ENCODE measurements at places on chromosomes 4 and X.

GRCh38 chr4:1111259-1111809 is 2.0 kb downstream of the RNF212 start:
- no peak for DNase-seq

- DNase-seq, result no peak
Observed at GRCh38 chr4:183185018-183185417, 86.0 kb downstream of the WWC2 start.

DNA sequence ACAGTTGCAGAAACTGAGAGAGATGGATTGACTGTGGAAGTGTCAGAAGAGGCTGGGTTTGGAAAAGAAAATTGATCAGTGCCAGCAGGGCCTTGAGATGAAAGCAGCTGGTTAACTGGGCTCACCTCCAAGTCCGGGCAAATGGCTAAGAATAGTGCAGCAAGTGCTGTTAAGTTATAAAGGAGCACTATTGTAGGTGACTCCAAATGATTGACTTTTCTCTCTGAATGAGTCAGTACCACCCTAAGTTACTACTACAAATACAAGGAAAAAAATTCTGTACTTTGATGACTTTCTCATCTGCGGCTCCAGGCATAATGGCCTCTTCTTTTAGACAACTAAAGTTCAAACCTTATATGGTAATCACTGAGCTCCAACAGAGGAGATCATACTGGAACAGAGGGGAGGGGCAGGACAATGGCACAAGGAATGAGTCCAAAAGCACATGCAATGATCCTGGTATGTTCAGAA is 733.4 kb upstream of the INTU start:
- DNase-seq, result no peak

DNA sequence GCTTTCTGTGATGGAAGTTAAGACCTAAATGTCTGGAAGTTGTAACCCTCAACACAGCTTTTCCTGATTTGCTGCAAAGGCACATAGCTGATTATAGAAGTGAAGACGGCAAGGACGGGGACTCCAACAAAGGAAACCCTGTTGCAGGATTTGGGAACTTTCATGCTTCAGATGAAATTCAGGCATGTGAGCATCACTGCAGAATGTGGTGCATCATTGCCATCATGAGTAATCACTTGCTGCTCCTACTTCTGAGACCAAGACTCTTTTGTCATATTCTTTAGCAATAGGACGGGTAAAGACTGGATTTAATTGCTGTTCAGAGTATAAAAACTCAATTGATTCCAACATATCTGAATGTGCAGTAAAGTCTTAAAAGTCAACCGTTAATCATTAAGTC is 35.8 kb downstream of the YIPF6 start:
- DNase-seq, result no peak

- DNase-seq, result no peak
Observed at GRCh38 chrX:105263171-105263570, 42.7 kb upstream of the TEX13A start.

DNA sequence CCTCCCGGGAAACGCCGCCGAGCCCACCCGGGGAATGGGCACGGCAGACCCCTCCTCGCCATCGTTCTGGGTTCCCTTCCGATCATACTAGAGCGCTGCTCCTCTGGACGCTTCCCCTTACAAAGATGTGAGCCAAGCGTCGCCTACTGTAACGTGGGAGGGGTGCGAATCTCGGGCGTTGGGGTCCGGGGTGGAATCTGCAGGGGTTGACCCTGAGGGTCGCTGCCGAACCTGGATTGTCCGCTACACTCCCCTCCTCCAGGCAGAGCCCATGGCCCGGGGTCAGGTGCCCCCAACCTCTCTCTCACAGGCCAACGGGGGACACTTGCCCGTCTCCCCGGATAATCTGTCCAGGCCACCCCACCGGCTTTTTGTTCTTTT is 13.8 kb downstream of the BCOR start:
- DNase-seq, result no peak

- DNase-seq, result no peak
Observed at GRCh38 chrX:150329282-150329681, 33.8 kb upstream of the MAMLD1 start.

GRCh38 chr4:11650801-11651596 is 222.3 kb upstream of the HS3ST1 start:
- DNase-seq, result no peak

- DNase-seq, result no peak
Observed at GRCh38 chrX:149365061-149365460, 140.0 kb downstream of the IDS start.
